ENCODE measurements at places on chromosomes 11 and 22.

- no peak for DNase-seq
Measured at GRCh38 chr22:33823552-33823951, 96.7 kb downstream of the LARGE1 start.

- no peak for DNase-seq
Measured at GRCh38 chr11:115385226-115385625, 119.0 kb downstream of the CADM1 start.

DNA sequence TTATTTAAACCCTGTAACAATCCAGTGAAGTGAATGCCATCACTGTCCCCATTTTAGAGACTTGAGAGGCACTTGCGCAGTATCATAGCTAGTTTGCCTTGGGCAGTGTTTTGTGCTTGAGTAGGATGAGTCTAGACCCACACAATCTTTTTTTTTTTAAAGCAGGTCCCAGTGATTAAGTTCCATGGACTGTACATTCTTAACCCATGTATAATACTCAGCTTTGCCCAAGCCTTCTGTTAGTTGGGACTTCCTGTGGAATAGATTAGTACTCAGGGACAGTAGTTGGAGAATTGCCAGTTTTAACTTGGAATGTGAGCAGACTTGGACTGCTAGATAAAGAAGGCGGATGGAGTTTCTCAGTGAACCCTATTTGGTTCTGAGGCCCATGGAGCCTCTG is 108.6 kb upstream of the RASSF10 start:
- peak; percentile 79 for DNase-seq

- no peak for DNase-seq
Measured at GRCh38 chr11:693887-694562, 997 bp downstream of the DEAF1 start.

- no peak for DNase-seq
Measured at GRCh38 chr11:80240245-80240644, 799.4 kb upstream of the TENM4 start.

DNA sequence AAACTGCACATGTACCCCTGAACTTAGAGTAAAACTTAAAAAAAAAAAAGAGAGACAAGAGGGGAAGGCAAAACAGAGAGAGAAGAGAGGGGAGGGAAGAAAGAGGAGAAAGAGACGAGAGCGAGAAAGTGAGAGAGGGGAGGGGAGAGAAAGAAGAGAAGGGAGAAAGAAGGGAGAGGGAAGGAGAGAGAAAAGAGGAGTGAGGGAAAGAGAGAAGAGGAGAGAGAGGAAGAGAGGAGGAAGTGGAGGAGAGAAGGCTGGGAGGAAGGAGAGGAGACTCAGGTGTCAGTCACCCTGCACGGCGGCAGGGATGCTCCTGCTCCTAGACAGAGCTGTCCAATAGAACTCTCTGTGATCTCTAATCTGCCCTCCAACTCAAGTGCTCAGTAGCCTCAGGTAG is 248.3 kb downstream of the MIAT start:
- no peak for DNase-seq

- DNase-seq = no peak
Measured at GRCh38 chr11:120698918-120699317, 187.4 kb downstream of the GRIK4 start.

Measured in skeletal muscle cell (primary cell).